ENCODE measurements at places on chromosomes 6 and 20. TPM values are rescaled to one million over a fixed set of nuclear protein-coding genes. Genes with fewer than 3 reads are reported as not detected.

Gene TMEM151B
- total RNA-seq, result 0.66 TPM

Gene COL11A2
- total RNA-seq, result 2.3 TPM

Gene ANKRD66
- not detected for total RNA-seq

DNA sequence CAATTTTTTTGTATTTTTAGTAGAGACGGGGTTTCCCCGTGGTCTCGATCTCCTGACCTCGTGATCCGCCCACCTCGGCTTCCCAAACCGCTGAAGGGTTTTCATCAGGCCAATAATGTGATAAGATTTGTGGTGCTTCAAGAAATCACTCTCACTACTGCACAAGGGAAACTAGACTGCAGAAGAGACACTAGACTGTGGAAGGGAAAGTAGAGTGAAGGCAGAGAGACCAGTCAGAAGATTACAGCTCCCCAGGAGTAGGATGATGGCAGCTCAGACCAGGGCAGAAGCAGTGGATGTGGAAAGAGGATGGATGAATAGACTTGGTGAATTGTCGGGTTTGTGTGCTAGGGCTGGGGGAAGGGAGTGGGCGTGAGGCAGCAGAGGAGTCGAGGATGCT is 48.0 kb upstream of the GTSF1L start:
- no peaks in the 10 kb centered on the region for H3K27me3 ChIP-seq
- H3K4me1 ChIP-seq, result no peaks in the 10 kb centered on the region
- no peak overlapping the region for H3K27ac ChIP-seq
- no peak for DNase-seq
- H3K36me3 ChIP-seq, result no peaks in the 10 kb centered on the region

Gene GABRR1
- total RNA-seq, result not detected

GRCh38 chr6:129744201-129744879 is 34.4 kb upstream of the ARHGAP18 start:
- H3K36me3 ChIP-seq, result no peaks in the 10 kb centered on the region
- no peak overlapping the region for H3K4me3 ChIP-seq
- no peak for DNase-seq
- no peaks in the 10 kb centered on the region for H3K4me1 ChIP-seq
- H3K27me3 ChIP-seq, result no peaks in the 10 kb centered on the region

Gene RWDD2A
- 4.3 TPM for total RNA-seq

- H3K4me3 ChIP-seq, result no peak overlapping the region
- H3K36me3 ChIP-seq, result no peaks in the 10 kb centered on the region
- no peaks in the 10 kb centered on the region for H3K4me1 ChIP-seq
- DNase-seq, result no peak
- no peaks in the 10 kb centered on the region for H3K27me3 ChIP-seq
These were observed 113.6 kb upstream of the IFNGR1 start for GRCh38 chr6:137332637-137333280.

Gene NT5E
- total RNA-seq, result 4.0 TPM

- DNase-seq, result no peak
- peaks cover 5% of the 10 kb centered on the region for H3K4me1 ChIP-seq
- H3K27ac ChIP-seq, result no peak overlapping the region
These were observed 61.4 kb downstream of the IL22RA2 start for GRCh38 chr6:137112067-137112355.

Gene EGFL8
- total RNA-seq, result 5.7 TPM

All from body of pancreas (tissue), 4 donors.